H54 (cell line): ENCODE measurements at places on chromosomes 2 and 18.
A peak's percentile ranks its signal among the peaks of the same experiment; 100 is the strongest.

GRCh38 chr2:112488201-112488600 lies 6.2 kb downstream of the TTL start:
- DNase-seq = no peak

- DNase-seq = peak; percentile 68
Observed at GRCh38 chr2:126657148-126657635, 1.2 kb downstream of the GYPC start.

DNA sequence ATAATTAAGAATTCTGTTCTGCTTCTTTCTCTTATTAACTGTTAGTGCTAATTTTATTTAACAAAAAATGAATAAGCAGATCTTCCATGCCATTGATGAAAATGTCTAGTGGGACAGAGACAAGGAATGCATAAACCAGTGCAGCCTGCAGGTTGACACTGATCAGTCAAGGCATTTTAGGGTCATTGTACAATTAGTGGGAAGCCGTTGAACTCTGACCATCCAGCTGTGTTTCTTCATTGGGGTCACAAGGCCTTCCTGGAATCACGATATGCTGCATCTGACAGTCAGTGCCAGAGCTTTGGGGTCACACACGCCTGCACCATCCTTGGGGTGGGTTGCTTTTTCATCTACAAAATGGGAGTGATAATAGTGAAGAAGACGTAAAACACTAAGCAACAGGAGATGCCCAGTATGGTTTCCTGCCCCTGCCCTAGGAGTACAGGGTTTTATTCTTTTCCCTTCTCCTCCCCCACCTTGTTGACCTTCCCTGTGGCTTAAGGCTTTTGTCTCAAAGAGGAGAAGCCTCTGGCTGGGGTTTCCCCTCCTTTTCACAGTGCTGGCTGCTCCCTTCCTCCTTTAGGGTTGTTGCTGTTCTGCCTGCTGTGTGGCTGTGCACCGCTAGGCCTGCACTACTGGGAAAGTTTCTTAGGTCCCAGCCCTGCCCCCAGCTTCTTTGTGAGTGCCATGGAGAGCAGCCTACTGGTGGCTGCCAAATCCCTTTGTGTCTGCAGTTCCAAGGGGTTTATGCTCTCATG lies 245.6 kb downstream of the TPGS2 start:
- DNase-seq = no peak

GRCh38 chr2:88669482-88670214 lies 21.8 kb upstream of the RPIA start:
- no peak for DNase-seq

DNA sequence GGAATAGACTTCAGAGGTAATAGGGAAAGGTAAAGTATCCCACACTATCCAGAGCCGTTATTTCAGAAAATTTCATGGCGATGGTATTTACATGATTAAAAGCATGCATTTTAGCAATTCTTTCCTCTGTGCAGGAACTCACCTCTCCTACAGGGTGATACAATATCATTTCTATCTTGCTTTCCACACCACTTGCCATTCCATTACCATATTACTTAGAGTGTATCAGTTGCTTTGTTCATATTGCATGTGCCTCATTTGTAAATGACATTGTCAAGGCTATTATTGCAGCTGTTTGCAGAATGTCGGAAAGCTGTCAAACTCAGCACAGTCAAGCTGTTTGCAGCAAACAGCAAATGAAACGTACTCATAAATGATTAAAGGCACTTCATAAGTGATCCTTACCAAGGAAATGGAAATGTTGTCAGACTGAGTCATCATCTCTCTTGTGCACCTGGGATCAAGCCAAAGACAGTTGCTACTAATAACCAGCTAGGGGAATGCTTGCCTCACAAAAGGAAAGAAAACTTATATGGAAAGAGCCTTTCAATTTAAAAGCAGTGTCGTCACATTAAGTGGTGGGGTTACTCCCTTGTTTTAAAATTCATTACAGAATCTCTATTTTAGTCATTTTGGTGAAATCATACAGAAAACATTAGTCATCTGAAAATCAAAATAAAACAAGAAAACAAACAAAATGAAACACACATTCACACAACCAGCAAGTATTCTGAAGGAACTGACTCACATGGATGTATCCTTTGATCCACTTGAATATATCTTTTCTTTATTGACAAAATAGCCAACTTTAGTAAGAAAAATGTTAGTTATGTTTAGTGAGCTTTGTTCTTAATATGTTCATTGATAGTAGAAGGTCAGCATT lies 1064.1 kb upstream of the CNTNAP5 start:
- no peak for DNase-seq

DNA sequence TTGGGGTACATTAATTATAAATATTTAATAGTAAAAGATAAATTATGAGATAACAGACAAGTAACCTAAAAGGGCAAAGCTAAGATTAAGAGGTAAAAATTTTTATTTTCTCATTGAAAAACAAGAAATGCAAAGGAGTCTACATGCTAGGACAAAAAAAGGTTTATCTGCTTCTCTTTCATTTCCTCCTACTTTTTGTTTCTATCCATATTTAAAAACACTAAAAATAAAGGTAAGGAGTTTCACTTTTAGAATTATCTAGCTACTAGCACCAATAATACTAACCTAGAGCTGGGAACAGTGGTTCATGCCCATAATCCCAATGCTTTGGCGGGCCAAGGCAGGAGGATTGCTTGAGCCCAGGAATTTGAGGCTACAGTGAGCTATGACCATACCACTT lies 1551.7 kb upstream of the SLC39A10 start:
- no peak for DNase-seq
